RPMI7951 (cell line): ENCODE measurements at places on chromosomes 1 and 21. TPM values are rescaled to one million over a fixed set of nuclear protein-coding genes. Genes with fewer than 3 reads are reported as not detected.

RAB25 gene
- total RNA-seq = not detected in 2 replicates

KRTAP6-3 gene
- not detected in 2 replicates for total RNA-seq

ERG gene
- total RNA-seq = not detected in 2 replicates

DNA sequence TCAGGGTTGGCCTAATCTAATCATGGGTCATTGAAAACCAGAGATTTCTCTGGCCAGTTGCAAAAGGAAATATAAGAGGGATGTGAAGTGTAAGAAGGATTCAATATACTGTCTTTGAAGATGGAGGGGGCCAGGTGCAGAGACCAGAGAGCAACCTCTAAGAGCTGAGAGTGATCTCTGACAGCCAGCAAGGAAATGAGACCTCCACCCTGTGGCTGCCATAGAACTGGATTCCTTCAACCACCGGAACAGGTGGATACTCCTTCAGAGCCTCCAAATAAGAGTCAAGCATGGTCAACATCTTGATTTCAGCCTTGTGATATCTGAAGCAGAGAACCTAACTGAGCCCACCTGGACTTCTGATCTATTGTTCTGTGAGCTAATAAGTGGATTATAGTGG, 128.4 kb downstream of the CYYR1 start:
- no peak for DNase-seq

- no peak for DNase-seq
Observed at GRCh38 chr1:27778056-27778455, 5.0 kb downstream of the STX12 start.

DNA sequence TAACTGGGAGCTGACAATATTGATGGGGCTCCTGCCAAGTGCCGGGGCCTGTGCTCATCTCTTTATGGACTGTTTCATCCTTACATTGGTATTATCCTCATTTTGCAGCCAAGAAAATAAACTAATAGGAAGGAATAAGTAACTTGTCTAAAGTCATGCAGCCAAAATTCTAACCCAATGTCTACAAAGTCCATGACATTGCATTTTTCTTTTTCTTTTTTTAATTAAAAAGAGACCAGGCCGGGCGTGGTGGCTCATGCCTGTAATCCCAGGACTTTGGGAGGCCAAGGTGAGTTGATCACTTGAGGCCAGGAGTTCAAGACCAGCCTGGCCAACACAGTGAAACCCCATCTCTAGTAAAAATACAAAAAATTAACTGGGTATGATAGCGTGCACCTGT, 18.8 kb downstream of the DEGS1 start:
- no peak for DNase-seq

GRCh38 chr21:29300807-29301138, 2.1 kb downstream of the BACH1 start:
- DNase-seq = no peak

GRCh38 chr21:42317341-42317741, 2.1 kb upstream of the TFF3 start:
- DNase-seq = no peak

- peak; percentile 56 for DNase-seq
Observed at GRCh38 chr1:33424610-33425009, 6.3 kb downstream of the PHC2 start.

DNA sequence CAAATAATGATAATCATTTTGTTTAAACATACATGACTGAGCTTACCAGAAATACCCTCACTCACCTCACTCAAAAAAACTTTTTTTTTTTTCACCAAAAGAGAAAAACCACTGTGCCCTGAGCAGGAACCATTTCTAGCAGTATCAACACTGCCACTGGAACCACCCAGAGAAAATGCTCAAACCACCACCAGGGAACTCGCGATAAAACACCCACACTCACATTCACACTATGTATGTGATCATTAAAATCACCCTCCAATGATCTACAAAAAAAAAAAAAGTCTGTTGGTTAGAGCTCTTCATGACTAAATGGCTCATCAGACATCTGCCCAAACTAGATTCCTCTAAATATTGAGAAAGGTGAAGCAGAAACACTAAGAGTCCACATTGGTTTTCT, 11.5 kb downstream of the TIAM1 start:
- DNase-seq = no peak
